Stimulated activated CD4-positive, alpha-beta T cell treated with anti-CD3 and anti-CD28 coated beads, Interleukin-2, amount 100 ng/mL, for 48 hours (primary cell): ENCODE measurements at places on chromosomes 4 and X.

DNA sequence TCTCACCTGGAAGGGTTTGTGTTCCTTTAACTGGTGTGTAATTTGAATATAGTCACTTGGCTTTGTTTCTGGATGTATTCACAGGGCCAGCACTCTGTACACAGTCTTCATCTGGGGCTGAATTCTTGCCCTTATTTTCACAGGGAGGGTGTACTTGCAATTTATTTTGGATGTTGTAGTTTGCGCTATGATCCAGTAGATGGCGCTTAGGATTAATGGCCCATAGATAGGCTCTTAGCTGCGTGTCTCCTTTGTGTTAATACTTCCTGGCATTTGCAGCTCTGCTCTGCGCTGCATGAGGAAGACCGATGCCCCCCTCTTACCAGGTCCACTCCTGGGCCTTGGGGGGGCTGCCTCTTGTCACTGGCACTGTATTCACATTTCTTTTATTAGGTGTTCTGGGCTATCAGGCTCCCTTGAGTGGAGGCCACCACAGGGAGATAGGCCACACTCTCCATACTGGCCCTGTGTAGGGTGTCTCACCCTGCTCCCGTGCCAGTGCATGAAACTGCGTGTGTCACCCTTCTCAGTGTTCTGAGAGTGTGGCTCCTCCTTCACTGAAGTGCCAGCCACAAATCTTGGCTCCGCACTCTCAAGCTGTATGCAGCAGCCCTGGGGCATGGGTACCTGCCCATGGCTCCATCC is 562.2 kb downstream of the ZIC3 start:
- no peak for DNase-seq

GRCh38 chr4:10741961-10742699 is 57.6 kb upstream of the CLNK start:
- DNase-seq = no peak

GRCh38 chr4:25847329-25847728 is 15.5 kb downstream of the SEL1L3 start:
- no peak for DNase-seq

- DNase-seq = no peak
These were observed 325.0 kb upstream of the HAND2 start for GRCh38 chr4:173855015-173855414.

GRCh38 chr4:7818399-7818911 is 121.2 kb downstream of the AFAP1 start:
- DNase-seq = no peak

DNA sequence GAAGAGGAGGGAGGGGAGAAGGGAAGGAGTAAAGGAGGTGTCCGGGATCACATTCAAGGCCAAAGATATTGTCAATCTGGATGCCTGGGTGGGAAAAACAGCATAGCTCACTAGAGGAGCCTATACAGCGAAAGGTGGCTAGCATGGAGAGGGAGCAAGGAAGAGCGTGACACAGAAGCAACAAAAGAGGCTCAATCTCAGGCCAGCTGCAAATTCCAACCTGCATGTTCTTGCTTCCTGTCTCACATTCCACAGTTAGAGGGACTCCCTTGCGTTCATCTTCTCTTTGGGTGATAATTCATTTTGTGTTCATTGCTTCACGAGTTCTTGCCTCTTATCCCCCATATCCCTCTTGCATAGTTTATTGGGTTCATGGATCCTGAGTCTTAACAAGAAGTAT is 3.0 kb upstream of the CLNK start:
- DNase-seq = no peak

GRCh38 chr4:146508229-146508939 is 13.4 kb downstream of the SLC10A7 start:
- no peak for DNase-seq

DNA sequence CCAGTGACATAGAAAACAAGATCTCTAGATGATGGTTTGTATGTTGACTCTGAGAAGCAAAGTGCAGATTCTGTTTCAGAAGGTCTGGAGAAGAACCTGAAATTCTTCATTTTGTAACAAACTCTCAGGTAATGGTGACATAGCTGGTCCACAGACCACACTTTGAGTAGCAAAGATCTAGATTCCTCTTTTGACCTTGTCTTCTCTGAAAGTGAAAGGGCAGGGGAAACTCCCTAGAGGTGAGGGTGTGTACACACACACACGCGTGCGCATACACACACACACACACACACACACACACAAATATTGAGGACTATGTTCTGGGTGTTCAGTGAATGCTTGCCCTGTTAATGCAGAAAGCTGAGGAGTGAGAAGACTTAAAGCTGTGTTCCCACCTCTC is 110.1 kb downstream of the NHSL2 start:
- DNase-seq = no peak

- DNase-seq = no peak
These were observed 22.4 kb downstream of the LPAR4 start for GRCh38 chrX:78769946-78770345.

DNA sequence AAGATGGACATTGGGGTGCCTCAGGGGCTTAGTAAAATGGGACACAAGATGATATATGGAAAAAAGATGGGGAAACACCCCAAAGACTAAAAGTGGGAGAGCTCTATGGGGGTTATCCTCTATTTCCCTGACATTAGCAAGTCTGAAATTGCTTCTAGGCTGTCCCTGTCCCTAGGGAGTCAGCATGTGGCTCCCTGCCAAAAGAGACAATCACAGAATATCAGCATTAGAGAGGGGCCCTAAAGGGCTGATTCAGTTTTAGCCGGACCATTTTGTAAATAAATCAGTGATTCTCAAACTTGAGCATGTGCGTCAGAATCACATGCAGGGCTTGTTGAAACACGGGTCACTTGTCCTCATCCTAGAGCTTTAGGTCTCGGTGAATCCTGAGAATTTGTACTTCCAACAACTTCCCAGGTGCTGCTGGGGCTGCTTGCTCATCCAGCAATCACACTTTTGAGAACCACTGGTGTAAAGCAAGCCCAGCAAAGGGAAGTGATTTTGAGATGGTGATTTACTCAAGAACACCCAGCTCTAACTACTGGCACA is 165.3 kb upstream of the DGKK start:
- no peak for DNase-seq

GRCh38 chrX:82196866-82197265 is 995.0 kb downstream of the SH3BGRL start:
- DNase-seq = no peak

- no peak for DNase-seq
These were observed 406.5 kb downstream of the RPA4 start for GRCh38 chrX:97290199-97290598.

- no peak for DNase-seq
These were observed 57.4 kb upstream of the HGFAC start for GRCh38 chr4:3384391-3384770.

DNA sequence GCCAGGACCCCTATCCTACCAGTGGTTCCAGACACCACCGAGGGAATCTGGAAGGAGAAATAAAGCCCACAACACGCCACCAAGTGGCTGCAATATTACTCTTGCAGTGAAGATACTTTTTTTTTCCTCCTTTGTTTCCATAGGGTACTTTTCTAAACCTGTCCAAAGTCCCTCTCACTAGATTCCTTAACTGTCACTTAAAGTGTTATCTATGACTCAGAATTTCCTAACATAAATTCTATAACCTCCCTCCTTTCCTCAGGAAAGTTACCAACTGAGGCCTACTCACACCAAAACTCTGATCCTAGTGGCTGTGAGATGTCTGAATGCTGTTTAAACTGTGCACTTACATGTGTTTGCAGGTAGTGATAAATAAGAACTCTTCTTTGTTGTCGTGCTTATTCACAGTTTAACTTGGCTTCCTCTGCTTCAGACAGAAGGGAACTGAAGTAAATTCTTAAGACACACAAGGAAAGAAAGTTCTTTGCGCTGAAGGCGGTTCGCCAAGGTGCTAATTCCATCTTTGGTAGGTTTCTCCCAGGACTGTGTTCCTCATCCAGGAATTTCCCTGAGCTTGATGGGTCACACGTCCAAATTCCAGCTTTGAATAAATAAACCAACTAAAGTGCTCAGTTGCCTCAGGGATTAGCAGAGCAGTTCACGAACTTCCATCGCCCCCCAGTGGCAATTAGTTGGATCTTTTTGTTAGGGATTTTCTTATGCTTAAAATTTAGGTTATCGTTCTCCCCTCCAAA is 10.7 kb upstream of the HCCS start:
- DNase-seq = no peak

GRCh38 chr4:55386073-55386472 is 9.7 kb upstream of the TMEM165 start:
- no peak for DNase-seq

- no peak for DNase-seq
These were observed 98.0 kb downstream of the MBNL3 start for GRCh38 chrX:132390792-132391191.

GRCh38 chrX:1212532-1212931 is at the start of gene CRLF2:
Gene CRLF2 (minus strand): TSS chrX:1212649. CDS start chrX:1212634, 15 bp downstream.
- no peak for DNase-seq

- no peak for DNase-seq
These were observed 21.8 kb upstream of the BBS12 start for GRCh38 chr4:122710434-122711308.

- DNase-seq = no peak
These were observed 55.0 kb downstream of the DIPK2B start for GRCh38 chrX:45145492-45146215.

- no peak for DNase-seq
These were observed 37.5 kb downstream of the TKTL1 start for GRCh38 chrX:154333116-154333515.

DNA sequence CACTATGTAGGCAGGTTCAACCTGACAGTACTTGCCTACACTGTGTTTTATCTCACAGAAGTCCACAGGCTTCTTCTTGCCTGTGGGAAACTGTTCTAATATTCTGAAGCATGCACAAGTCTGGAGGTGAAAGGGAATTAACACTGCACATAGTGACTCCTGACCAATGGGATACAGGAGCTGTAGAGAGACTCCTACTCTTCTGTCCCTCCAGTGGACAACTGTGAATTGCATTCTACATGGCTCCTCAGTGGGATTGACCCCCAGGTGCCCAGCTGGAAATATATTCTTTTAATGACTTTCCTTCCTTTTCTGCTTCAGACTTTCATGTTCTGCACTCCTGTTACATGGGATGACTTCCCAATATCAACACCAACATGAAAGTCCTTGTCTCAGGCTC is 8.2 kb upstream of the YIPF6 start:
- no peak for DNase-seq

DNA sequence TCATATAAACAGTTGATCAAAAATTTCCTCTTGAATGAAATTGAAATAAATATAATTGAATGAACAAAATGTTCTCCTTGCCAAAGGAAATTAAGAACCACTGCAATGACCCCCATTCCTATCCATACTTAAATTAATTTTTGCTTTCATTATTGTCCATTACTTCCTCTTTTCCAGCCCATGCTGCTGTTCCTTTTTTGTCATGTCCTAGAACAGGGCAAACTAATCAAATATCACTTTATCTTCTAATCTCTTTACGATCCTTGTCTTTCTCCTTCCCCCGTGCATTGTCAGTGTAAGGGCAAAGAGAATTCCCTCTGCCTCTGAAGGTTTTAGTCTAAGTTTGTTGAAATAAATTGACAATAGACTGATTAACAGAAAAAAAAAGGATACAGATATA is 203.0 kb downstream of the CENPC start:
- no peak for DNase-seq

- peak; percentile 2 for DNase-seq
These were observed 130.2 kb downstream of the CHRDL1 start for GRCh38 chrX:110665223-110666002.

GRCh38 chrX:127390316-127390715 is 570.8 kb downstream of the PRR32 start:
- DNase-seq = no peak

DNA sequence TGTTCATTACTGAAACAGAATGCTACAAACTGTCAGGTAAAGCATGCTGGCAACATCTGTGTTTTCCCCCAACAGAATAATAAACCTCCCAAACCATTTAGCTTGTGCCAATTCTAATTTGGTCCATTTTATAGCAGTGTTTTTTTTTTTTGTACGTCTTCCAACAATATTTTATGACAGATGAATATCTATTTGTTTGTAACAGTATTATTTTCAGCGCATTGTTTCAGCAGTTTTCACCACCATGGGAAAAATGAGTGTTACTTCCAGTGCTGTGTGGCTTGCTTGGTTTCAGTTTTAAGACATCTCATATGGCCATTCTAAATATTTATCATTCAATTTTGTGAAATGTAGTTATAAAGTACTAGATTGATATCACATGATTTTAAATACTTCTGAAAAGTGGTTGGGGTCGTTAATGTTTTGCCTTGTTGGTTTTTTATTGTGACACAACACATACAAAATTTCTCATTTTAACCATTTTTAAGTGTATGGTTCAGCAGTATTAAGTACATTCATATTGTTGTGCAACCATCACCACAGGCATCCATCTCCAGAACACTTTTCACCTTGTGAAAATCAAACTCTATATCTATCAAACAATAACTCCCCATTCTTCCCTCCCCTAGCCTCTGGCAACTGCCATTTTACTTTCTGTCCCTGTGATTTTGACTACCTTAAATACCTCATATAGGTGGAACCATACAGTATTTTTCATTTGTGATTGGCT is 25.6 kb upstream of the TBC1D19 start:
- DNase-seq = no peak
